IPS DF 6.9 (cell line): ENCODE measurements at places on chromosomes 2 and 18.

GRCh38 chr18:44915661-44916060, 235.0 kb downstream of the SETBP1 start:
- DNase-seq: no peak

DNA sequence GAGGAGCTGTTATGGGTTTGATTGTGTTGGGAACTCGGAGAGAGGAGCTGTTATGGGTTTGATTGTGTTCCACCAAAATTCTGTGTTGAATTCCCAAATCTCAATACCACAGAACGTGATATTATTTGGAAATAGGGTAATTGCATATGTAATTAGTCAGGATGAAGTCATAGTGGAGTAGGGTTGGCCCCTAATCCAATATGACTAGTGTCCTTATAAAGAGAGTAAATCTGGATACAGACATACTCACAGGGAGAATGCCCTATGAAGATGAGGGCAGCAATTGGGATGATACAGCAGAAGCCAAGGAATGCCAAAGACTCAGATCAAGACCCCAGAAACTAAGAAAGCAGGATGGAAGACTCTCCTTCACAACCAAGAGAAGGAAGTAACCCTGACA, 1023.2 kb upstream of the ZEB2 start:
- DNase-seq: no peak

DNA sequence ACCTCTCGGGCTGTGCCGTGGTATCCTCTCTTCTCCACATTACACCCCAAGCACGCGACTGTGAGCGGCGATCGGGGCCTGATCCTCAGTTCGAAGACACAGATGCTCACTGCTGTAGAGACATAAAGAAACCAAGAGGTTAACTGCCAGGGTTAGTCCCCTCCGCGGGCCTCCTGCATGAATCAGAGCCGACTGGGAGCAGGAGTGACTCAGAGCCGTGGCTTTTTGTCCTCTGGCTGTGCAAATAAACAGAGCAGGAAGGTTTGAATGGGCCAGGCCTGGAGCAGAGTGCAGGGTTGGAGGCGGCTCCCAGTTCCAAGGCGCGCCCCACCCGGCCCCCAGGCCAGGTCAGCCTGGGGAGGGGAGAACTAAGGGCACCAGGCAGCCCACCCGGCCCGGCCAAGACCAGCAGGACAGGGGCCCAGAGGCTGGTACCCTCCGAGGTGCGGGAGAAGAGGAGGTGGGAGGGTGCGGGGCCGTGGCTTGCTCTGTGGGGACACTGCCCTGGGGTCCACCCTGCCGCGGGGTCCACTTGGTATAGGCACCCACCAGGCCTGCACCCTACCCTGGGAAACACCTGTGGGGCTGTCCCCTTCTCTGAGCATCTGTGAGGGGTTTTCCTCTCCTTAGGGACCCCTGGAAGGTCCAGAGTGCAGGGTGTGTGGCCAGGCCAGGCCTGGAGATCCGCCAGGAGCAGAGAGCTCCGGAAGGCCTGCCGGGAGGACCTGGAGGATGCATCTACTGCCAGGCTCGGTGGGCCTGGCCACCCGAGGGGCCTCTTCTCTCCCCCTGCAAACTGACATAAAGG, 16.5 kb downstream of the TWIST2 start:
- DNase-seq: no peak

DNA sequence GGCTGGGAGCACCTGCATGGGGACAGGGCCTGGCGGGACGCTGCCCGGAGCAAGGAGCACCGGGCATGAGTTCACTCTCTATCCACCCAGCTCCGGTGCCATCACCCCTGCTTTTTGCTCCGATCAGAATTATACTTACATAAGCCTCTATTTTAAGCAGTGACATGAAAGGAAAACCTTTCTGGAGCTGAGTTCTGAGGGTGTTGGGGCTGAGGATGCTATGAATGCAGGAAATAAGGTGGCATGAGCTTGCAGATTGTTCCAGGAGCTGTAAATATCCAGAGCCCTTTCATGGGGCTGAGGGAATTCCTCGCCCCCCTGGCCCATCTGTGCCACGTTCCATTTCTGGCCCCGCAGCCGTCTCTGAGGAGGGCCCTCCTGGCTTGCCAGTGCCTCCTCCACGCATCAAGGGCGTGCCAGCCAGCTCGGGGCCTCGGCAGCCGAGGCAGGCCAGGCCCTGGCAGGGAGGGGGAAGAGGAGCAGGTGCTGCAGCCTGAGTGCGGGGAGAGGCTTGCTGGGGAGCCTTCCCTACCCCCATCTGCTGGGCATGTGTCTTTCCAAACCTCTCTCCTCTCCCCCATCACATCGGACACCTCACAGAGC, 91.7 kb upstream of the MCFD2 start:
- DNase-seq: no peak

DNA sequence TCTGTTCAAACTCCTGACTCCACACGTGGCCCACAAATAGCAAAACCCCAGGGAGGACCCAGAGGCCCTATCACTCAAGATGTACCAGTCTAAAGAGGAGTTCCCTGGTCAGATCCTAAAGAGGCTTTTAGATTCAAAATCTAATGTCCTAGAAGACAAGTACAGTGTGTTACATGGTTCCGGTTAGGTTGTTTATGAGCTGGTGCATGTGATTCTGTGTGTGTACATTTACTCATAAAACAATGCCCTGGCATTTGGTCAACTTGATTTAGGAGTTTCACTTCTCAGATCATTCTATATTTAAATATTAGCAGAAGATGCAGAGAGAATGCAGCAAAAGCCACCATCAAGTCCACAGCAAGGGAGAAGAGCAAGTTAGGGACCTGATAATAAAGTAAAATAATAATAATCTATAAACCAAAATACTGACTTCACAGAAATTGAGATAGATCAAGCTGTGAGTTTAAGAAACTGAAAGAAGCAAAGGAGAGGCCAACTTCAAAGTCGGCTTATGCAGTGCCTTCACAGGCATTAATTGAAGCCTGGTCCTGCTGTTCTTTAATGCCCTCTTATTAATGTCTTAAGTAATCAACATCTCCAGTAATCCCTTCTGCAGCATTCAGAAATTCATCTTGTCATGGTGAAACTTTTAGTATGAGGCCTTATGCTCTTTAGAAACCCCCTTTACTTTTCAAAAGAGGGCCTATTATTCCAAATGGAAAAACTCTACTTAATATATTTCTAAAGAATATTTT, 4.2 kb upstream of the AP1S3 start:
- DNase-seq: no peak

GRCh38 chr18:7576685-7577084, 9.6 kb downstream of the PTPRM start:
- DNase-seq: no peak

DNA sequence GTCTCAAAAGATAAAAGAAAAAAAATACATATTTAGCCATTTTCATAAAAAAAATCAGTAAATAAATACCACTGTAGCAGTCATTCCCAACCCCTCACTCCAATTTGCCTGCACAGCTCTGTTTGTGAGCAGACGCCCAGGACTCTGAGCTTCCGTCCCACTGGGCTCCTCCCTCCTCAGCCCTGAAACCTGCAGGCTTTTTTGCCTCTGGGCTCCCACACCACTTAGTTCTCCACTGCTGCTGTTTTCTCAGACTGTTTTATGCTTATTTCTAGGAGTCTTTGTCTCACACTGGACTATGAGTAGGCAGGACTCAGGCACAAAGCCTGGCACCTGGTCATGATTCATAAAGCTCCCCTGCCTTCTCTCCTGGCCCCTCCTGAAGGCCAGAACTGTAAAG, 6.1 kb upstream of the CXCR1 start:
- no peak for DNase-seq

GRCh38 chr18:55124078-55124763, 165.0 kb upstream of the CCDC68 start:
- DNase-seq: no peak

DNA sequence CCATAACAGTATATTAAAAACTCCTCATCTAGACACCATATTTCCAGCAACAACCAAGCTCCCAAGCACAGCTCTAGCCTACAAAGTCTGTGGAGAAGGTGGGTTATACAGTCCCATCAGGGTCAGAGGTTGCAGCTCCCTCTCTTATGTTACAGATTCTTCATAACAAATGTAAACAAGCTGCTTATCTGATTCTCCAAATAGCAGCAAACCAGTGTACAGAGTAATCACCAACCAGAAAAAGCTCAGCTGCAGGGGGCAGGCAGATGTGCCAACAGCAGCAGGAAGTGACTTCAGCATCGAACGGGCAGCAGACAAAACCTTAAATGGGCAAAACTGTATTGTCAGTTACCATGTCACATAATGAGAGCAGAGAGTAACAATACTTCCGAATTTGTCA, 52.9 kb upstream of the NABP1 start:
- no peak for DNase-seq

DNA sequence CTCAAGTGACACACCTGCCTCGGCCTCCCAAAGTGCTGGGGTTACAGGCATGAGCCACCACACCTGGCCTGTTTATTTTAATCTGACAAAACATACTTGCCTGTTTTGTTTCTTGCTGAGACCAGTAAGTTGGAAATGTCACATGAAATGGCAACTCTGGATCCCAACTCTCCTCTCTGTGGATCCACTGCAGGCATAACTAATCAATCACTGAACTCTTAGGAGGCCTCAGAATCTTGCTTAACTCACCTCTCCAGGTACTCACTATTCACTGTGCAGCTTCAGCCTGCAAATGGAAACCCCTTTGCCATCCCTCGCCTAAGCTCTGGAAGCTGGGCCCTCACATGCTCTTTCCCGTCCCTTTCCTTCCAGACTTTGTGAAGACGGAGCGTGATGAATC, 56.4 kb upstream of the ATG16L1 start:
- no peak for DNase-seq

GRCh38 chr2:222424729-222425671, 657 bp downstream of the SGPP2 start:
- no peak for DNase-seq

- no peak for DNase-seq
Observed at GRCh38 chr2:168169097-168169745, 78.2 kb downstream of the STK39 start.

DNA sequence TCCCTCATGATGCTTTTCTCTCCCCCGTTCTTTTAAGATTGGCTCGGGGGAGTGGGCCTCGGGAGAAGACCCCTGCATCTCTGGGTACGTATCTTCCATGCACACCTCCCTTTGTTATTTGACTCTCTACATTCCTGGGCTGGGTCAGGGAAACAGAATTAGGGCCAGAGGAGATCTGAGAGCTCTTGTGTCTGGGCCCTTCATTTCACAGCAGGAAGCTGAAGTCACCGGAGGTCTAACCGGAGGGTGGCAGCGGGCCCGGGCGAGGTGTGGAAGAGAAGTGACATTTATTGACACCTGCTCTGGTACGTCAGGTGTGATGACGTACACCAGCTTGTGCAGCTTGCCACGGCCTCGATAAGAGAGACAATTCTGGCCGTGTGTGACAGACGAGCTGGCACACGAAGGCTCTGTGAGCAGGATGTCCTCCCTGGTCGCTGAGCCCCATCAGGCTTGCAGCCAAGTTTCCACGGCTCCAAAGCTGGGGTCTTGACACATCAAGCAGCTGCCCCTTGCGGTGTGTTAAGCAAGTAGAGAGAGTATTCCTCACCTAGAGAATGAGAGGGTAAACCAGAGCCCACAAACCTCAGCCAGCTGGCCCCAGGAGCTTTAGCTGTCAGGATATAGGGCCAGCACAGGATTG, 30.4 kb downstream of the TOGARAM2 start:
- DNase-seq: no peak

GRCh38 chr18:13492314-13492713, 234.0 kb downstream of the FAM210A start:
- DNase-seq: no peak

- DNase-seq: no peak
Observed at GRCh38 chr2:124112966-124113365, 87.9 kb downstream of the CNTNAP5 start.

GRCh38 chr18:75846321-75846720, 418.8 kb upstream of the SMIM21 start:
- DNase-seq: no peak

DNA sequence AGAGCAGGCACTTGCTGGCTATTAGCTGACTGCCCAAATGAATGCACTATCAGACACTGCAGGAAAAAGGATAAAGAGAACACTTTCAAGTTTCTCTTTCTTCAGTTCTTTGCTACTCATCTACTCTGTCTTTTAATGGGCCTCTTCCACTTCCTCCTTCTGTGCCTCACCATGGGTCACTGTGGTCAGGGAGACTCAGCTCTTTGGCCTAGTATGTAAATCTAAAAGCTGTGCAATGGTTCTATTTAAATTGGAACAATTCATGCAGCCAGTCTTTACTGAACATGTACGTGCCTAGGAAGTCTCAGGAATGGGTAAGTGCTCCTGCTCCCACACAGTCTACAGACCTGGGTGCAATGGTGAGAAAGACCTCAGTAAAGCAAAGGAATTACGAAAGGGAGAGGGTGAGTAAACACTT, 79.1 kb upstream of the DNMT3A start:
- no peak for DNase-seq

DNA sequence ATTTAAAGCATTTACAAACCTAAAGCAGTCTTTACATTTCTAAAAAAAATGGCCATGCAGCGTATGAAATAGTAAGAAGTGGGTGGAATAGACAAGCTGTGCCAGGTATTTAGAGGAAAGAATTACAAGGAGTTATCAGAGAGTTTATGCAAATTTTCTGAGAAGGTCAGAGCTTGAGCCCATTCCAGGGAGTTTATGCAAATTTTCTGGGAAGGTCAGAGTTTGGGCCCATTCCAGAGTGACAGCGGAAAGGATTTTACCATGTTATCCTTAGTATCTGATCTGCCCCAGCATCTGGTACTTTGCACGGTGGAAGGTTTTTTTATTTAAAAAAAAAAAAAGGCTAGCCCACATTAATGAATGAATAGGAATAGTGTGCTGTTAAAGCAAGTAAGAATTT, 1.4 kb upstream of the DOK6 start:
- no peak for DNase-seq

DNA sequence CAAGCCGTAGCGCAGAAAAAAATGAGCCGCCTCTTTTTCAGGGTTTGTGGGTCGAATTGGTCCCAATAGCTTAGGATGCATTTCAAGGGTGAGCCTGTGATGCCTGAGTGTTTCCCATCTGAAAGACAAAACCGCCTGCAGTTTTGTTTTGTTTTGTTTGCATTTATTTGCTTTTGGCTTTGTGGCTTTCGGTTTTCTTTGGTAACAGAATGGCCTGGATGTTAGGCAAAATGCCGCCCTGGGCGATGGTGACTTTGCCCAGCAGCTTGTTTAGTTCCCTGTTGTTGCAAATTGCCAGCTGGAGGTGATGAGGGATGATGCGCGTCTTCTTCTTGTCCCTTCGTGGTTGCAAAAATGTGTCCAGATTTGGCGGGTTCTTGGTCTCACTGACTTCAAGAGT, 109.4 kb downstream of the LTBP1 start:
- DNase-seq: no peak

- no peak for DNase-seq
Observed at GRCh38 chr2:27160191-27160590, 11.4 kb downstream of the TCF23 start.

DNA sequence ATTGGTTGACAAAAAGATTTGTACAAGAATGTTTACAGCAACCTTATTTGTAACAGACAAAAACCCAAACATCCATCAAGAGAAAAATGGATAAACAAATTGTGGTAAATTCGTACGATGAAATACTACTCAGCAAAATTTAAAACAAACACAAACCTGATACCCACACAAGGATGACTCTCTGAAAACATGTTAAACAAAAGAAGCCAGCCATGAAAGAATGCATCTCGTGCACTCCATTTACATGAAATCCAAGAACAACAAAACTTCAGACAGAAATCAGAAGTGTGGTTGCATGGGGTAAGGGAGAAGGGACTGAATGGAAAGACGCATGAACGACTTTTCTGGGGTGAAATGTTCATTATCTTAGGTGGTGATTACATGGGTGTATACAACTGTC, 93.4 kb downstream of the SLC25A12 start:
- no peak for DNase-seq

- DNase-seq: no peak
Observed at GRCh38 chr18:49525981-49526380, 35.9 kb upstream of the LIPG start.

- DNase-seq: no peak
Observed at GRCh38 chr2:36499128-36499820, 98.7 kb downstream of the FEZ2 start.

- no peak for DNase-seq
Observed at GRCh38 chr2:180002198-180002770, 4.8 kb downstream of the CWC22 start.
